HCT116 (cell line): ENCODE measurements at places on chromosomes 6 and 20. TPM values are rescaled to one million over a fixed set of nuclear protein-coding genes. Genes with fewer than 3 reads are reported as not detected.

DNA sequence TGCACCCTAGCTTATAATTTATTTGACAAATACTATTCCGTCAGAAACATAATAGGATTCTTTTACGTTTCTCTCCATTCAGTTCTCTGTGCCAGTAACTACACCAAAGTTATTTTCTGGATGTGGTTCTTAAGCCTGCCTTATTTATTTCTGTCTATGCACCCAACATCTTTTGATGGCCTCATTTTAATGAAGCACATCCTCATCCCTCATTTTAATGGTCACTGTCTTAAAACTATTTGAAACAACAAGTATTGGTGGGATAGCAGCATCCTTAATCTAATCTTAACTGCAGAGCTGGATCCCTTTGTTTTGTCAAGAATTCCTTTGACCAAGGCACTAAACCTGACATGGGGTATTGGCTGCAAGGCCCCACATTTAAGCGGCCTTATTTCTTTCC is 11.0 kb downstream of the FAM135A start:
- peaks cover 19% of the 10 kb centered on the region for H3K36me3 ChIP-seq
- no peak overlapping the region for H3K4me3 ChIP-seq
- no peaks in the 10 kb centered on the region for H3K27me3 ChIP-seq
- no peak overlapping the region for H3K27ac ChIP-seq

PTCHD4 gene
- total RNA-seq, result 1.1 TPM

GSTA4 gene
- total RNA-seq, result 2.2 TPM

ZC2HC1B gene
- not detected for total RNA-seq

DNA sequence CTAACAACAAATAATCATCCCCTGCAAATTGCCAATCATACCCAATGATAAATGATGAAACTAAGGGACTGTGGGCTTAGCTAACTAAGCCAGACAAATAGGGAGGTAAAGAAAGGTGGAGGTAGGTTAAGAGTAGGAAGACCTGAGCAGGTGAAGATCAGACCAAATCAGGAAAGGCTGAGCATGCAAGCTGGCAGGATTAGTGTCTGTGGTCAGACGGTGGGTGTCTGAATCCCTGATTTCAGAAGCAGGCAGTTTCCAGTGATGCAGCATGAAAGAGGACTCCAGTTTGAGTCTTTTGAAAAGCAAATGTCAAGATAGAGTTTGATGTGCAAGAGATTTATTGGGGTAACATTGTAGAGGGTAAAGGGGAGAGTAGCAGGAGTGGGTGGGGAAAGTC is 181.4 kb upstream of the MYLIP start:
- H3K36me3 ChIP-seq, result no peaks in the 10 kb centered on the region
- 0 out of 2 replicates have a peak, but pooled peaks cover 7% of the 10 kb centered on the region for H3K27me3 ChIP-seq

DNA sequence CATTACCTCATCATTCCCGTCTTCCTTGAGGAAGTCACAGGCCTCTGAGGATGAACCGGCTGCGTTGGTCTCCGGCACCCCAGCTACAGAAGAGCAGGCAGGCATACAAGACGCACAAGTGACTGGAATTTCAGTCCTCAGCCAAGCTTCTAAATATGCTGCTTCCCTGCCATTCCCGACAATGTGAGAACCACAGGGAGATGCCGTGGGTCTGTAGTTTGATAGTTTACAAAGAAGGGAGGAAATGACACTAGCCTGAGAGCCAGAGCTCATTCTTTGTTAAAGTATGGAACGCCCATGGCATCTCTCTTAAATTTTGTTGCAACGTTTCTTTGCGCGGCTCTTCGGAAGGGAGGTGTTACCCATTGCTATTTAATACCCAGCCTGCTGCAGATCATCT is 25.7 kb downstream of the HEBP2 start:
- DNase-seq, result no peak
- H3K4me3 ChIP-seq, result no peak overlapping the region
- no peak overlapping the region for H3K27ac ChIP-seq
- no peaks in the 10 kb centered on the region for H3K36me3 ChIP-seq
- no peaks in the 10 kb centered on the region for H3K27me3 ChIP-seq

- DNase-seq, result no peak
- no peaks in the 10 kb centered on the region for H3K4me1 ChIP-seq
- H3K27ac ChIP-seq, result no peak overlapping the region
These were observed 3.0 kb upstream of the GRM4 start for GRCh38 chr6:34148631-34149451.
